AG08396 (cell line): ENCODE measurements at places on chromosomes 5 and 9.
A peak's percentile ranks its signal among the peaks of the same experiment; 100 is the strongest.

- no peak for DNase-seq
Observed at GRCh38 chr5:74667396-74667795, 17.6 kb upstream of the HEXB start.

- no peak for DNase-seq
Observed at GRCh38 chr5:10551782-10552138, 12.1 kb upstream of the ANKRD33B start.

- no peak for DNase-seq
Observed at GRCh38 chr9:71797266-71797665, 29.0 kb upstream of the CEMIP2 start.

DNA sequence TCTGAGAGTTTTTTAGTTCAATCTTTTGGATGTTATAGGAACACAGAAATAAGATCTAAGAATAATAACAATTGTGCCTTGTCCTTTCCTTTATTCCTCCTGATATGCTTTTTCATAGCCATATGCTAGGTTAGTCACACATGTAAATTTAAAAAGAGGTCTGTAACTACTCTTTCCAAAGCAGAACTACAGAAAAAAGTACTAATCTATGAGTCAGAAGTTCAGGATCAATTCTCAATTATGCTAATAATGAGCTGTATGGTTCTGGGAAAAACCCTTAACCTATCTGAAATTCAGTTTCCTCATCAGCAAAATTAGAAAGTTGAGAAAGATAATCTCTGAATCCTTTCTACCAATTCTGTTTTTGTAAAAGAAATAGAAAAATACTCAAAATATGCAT, 44.4 kb downstream of the ANKRD31 start:
- no peak for DNase-seq

GRCh38 chr5:133086366-133086875, 34.6 kb downstream of the HSPA4 start:
- DNase-seq: no peak

DNA sequence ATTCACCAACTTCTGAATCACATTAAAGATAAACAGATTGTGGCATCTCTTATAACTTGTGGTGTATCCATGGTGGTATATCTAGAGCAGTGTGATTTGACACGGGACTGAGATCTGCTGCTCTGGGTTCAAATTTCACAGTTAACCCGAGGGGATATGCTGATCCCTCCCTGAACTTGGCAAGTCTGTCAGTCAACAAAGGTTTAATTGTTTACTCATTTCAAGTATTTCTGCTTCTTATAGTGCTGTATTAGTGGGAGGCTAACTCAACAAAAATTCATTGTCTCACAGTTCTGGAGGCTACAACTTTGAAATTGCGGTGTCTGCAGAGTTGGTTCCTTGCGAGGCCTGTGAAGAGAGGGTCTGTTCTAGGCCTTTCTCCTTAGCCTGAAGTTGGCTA, 1175.2 kb downstream of the PTPRD start:
- no peak for DNase-seq

GRCh38 chr5:113166852-113167366, 190.3 kb downstream of the DCP2 start:
- DNase-seq: peak; percentile 53

DNA sequence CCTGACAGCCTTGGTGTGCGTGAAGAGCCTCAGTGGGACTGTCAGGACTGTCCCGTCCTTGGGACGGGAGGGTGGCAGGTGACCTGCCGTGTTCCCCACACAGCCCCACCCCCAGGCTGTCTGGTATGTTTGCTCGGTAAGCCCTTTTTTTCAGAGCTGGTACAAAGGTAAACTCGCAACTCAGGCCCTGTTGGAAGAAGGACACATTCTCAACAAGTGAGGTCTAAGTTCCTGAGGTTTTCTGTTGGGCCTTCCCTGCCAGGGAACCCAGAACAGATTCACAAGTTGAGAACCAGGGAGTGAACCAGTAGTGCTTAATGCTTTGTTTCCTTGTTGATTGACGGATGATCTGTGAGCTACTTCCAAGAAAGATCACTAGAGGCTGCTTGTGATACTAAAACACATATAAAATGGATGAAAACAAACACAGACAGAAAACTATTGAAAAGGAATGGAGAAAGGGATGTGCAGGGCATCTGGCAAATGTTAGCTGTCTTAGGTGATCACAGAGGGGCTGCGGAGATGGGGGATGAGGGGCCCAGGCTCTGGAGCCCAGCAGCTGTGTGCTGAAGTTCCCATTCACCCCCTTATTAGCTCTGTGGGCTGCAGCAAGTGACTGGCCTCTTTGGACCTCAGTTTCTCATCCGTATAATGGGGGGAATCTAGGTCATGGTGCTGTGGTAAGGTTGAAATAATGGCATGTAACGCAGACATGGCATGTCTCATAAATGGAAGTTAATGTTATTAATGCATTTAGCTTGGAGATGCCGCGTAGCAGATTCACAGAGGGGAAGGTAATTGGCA, 2.7 kb downstream of the NDST1 start:
- DNase-seq: no peak

DNA sequence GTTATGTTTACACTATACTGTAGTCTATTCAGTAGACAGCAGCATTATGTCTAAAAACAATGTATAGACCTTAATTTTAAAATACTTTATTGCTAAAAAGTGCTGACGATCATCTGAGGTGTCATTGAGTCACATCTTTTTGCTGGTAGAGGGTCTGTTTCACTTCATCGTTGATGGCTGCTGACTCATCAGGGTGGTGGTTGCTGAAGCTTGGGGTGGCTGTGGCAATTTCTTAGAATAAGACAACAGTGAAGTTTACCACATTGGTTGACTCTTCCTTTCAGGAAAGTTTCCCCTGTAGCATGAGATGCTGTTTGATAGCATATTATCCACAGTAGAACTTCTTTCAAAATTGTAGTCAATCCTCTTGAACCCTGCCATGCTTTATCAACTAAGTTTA, 150.3 kb downstream of the FBXL7 start:
- no peak for DNase-seq

- DNase-seq: no peak
Observed at GRCh38 chr5:58486290-58486689, 4.9 kb upstream of the GAPT start.

DNA sequence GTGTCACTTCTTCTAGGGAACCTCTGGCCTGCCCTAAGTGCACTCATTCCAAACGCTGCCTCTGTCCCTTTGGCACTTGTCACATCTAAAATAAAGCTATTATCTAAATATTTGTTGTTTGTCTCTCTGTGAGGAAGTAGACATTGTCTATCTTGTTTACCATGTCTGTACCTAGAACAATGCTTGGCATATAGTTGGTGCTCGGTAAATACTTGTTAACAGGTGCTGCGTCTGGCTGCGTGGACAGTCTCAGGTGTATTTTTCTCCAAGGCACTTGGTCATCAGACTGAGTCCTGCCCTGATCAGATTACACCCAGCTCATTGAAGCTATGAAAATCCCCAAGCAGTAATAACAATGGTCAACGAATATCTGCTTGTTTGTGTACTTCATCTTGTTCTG, 174.9 kb upstream of the SMIM23 start:
- DNase-seq: no peak

DNA sequence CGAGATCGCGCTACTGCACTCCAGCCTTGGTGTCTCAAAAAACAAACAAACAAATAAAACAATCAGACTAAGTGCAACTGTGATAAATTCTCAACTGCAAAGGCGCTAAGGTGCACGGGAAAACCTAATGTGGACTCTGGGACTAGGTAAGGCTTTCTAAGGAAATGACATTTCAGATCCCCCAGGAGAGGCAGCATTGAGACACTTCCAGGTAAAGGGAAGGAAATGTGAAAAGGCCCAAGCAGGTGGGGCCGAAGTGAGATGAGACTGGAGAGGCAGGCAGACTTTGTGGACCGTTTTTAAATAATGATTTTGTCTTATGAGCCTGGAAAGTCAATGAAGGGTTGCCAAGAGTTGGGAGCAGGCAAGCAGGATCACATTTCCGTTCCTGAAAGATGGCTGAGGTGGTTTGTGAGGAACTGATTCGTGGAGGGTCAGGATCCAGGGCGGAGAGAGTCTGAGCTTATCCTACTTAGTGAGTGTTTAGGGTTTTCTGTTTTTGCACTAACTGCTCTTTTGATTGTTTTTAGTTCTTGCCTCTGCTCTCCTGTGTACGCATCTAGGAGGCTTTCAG, 2.0 kb upstream of the APBA1 start:
- no peak for DNase-seq

DNA sequence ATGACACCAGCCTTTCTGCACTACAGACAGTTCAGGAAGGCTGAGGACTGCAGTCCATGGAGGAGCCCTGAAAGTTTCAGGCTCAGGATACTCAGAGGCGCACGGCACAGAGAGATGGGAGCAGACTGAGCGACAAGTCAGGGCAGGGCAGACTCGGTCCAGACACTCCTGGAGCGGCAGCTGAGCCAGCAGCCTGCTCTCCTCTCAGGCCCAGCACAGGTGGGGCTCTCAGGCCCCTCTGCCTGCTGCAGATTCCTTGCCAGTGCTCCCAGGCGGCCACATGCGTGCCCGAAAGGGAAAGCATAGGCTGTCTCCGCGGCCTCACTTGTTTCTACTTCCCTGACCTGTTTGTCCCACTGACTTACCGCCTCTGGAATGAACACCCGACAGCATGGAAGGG, 228.3 kb downstream of the IRX2 start:
- no peak for DNase-seq

DNA sequence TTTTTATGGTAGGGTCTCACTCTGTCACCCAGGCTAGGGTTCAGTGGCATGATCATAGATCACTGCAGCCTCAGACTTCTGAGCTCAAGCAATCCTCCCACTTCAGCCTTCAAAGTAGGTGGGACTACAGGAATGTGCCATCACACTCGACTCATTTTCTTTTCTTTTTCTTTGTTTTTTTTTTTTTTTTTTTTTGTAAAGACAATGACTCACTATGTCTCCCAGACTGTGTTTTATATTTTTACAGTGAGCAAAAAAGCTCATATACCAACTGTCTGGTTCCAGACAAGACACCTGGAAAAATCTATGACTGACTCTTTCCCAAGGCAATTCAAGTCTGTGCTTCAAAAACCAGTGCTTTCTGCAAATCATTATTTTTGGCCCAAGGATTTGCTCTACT, 10.8 kb upstream of the FOXD1 start:
- DNase-seq: no peak

GRCh38 chr5:94470802-94471201, 147.6 kb downstream of the KIAA0825 start:
- DNase-seq: no peak

DNA sequence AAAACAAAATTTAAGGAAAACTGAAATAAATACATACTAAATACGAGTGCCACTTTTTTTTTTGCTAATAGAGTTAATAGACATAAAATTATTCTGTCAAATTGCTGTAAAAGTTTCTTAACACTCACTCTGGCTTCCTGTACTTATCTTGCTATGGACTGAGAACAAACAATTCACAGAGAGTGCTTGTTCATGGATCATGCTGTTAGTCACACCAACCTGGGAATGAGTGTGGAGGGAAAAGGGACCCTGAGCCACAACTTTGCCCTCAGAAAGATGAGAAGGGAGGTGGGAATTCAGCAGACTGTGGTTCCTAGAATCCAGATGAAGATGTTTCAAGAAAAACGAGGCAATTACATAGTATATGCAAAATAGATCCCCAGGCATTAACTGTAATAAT, 246.9 kb downstream of the FBXL7 start:
- no peak for DNase-seq

DNA sequence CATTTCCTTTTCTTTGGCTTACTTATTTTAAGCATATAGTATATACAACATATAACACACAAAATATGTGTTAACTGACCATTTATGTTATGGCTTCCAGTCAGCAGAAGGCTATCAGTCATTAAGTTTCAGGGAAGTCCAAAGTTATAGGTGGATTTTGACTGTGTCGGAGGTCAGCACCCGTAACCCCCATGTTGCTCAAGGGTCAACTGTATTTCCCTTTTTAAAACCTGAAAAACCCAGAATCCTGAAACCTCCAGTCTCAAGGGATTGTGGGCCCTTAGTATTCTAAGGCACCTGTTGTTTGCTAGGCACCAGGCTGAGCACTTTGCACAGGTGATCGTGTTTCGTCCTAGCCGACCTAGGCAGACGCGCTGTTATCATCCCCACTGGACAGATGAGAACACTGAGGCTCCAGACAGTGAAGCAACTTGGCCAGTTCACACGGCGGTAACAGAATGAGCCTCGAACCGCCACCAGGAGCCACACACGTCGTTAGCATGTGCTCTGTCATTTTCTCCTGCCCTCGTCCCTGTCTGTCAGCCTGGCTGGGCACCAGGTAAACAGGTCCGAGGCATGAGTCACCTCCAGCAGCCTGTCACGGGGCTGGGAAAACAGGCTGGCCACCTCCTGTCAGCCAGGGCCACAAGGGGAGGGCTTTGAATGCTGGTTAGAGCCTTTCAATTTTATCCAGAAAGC, 39.9 kb downstream of the DUSP1 start:
- DNase-seq: no peak

- DNase-seq: no peak
Observed at GRCh38 chr5:4093236-4093635, 497.6 kb downstream of the IRX1 start.

DNA sequence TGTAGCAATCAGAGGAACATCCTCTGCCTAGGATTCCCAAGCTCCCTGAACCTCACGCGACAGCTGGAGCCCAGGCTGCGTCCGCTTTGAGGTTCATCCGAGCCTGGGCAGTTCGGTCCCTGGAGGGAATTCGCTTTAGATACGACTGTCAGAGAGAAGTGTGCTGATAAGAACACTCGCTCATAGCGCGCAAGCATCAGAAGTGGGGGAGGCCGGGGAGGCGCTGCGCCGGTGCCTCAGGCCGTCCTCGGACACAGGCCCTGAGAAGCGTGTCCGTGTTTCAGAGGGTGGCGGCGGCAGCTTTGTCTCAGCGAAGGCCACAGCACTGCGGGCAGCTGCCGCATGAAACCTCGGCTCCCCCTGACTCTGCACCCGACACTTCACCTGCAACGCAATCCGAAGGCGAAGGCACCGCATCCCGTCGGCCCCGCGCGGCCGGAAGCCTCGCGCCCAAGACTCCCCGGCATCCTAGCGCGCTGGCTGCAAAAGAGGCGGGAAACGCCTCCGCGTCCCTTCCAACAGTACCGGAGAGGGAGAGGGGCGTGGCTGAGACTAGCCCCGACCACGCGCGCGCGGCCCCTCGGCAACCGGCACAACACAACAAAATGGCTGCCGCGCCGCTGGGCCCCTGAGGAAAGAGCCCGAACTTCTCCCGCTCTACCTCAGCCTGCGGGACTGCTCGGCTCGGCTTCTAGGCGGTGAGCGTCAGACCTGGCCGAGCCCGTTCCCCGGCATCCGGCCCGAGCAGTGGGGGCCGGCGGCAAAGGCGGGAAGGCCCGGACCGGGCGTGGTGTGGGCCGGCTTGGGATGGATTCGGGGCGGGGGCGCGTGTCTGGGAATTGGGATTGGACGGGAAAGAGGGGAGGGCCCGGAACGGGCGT, at the start of gene CNTRL:
Gene CNTRL, plus strand, starts transcription at position 586 of the 881 bp plus-strand sequence. CDS start 13,372 bp downstream, outside the sequence.
- peak; percentile 89 for DNase-seq

- no peak for DNase-seq
Observed at GRCh38 chr5:51567636-51568035, 184.4 kb downstream of the ISL1 start.

- no peak for DNase-seq
Observed at GRCh38 chr9:124706685-124707084, 64.4 kb downstream of the NR6A1 start.

GRCh38 chr5:138639326-138639725, 64.1 kb upstream of the HSPA9 start:
- no peak for DNase-seq

- no peak for DNase-seq
Observed at GRCh38 chr9:125142560-125143376, 560 bp downstream of the SCAI start.

- no peak for DNase-seq
Observed at GRCh38 chr5:148833925-148834324, 7.5 kb downstream of the ADRB2 start.

GRCh38 chr5:179409806-179410205, 64.5 kb upstream of the ADAMTS2 start:
- DNase-seq: no peak
